Stimulated activated CD4-positive, alpha-beta T cell treated with anti-CD3 and anti-CD28 coated beads, TNF-alpha, amount 100 ng/mL, for 24 hours (primary cell): ENCODE measurements at places on chromosomes 12 and 14.

DNA sequence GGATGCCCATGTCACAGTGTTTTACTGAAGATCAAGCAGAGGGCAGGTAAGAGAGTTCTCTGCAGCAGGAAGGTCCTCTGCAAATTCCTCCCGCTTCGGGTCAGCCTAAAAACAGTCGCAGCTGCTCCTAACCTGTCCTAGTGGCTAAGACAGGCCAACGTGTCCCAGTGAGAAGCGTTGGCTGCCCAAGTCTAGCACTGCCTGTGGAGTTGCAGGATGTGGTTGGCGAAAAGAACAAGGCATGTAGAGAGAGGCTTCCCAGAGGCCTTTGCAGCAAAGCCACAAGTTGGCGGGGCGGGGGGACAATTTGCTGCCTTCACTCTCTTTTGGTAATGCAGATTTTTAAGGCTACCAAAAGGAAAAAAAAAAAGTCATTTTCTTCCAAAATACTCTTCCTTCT lies 340.1 kb downstream of the BCL11B start:
- peak; percentile 40 for DNase-seq

- DNase-seq: no peak
These were observed 224.2 kb downstream of the KCNC2 start for GRCh38 chr12:74985293-74985985.

DNA sequence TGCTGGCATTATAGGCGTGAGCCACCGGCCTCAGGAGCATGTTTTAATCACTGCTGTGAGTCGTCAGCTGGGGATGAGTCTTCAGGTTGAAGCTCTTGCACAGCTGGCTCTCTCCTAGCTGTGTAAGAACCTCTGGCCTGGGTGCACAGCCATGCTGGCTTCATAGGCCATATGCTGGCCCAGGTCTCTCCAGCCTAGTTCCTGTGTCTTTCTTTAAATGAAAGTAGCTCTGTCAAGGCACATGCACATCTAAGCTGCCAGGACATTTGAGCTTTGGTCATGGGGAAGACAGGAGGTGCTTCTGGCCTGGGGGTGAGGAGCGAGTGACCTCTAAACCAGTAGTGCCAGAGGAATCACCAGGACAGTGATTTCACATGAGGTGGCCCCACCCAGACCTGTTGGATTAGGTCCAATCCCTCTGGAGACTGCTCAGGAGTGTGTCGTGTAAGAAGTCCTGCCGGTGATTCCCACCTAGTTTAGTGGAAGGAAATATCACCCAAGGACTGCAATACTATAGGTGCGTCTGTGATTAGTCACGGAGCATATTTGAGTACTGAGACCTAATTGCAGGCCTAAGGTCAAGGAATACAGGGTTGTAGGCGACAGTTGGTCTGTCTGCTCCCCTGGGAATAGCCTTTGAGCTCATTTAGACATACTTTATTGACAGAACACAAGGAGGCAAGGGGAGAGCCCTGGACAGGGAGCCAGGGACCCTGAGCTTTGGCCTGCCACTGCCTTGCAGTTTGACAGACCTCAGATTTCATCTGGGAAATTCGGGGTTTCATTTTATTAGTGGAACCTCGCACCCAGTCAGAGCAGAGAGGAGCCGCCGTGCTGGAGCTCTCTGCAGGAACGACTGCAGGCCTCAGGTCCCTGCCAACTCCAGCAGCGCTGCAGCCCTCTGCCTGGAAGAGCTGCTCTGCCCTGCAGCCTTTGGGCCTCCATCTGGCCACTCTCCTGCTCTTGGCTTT lies 67.0 kb downstream of the ANKRD9 start:
- DNase-seq: no peak

GRCh38 chr14:69008421-69008884 lies 29.4 kb upstream of the ACTN1 start:
- no peak for DNase-seq

- DNase-seq: no peak
These were observed 46.8 kb upstream of the EIF5 start for GRCh38 chr14:103286968-103287850.

DNA sequence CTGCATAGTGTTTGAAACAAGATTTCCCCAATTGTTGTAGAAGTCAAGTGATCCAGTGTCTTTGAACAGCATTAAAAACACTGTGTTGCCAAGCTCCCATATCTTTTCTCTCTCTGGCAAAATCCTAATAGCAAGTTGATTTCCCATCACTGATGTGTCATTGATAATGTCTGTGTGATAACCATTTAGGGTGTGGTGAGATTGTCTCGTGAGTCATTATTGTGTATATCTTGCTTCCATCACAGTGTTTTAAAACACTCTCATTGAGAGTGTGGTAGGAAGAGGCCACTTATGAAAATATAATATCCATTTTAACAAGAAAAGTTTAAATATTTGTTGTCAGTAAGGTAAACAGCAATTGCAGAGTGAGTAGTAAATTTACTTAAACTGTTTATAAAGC lies 74.7 kb downstream of the PRORP start:
- DNase-seq: no peak

GRCh38 chr12:95118138-95118787 lies 44.8 kb upstream of the NR2C1 start:
- no peak for DNase-seq
